Thoracic aorta endothelial cell (primary cell): ENCODE measurements at places on chromosomes 12 and 14. TPM values are rescaled to one million over a fixed set of nuclear protein-coding genes. Genes with fewer than 3 reads are reported as not detected.

GRIP1 gene
- 0.07 and 0.53 TPM in 2 replicates for total RNA-seq

PIWIL1 gene
- total RNA-seq = not detected in 2 replicates

BRAP gene
- 22.1 and 24.3 TPM in 2 replicates for total RNA-seq

LRTM2 gene
- not detected in 2 replicates for total RNA-seq

GDF11 gene
- total RNA-seq = 4.5 and 8.6 TPM in 2 replicates

CARMIL3 gene
- 0.14 TPM in 1 of 2 replicates, not detected in the other for total RNA-seq

GLS2 gene
- 0.13 and 0.22 TPM in 2 replicates for total RNA-seq

SSPN gene
- total RNA-seq = 0.50 and 0.66 TPM in 2 replicates

ATL1 gene
- 1.2 and 2.5 TPM in 2 replicates for total RNA-seq

ADAMTS20 gene
- not detected in 2 replicates for total RNA-seq

KCNMB4 gene
- 1.8 and 1.9 TPM in 2 replicates for total RNA-seq

PFDN5 gene
- 237 and 315 TPM in 2 replicates for total RNA-seq

POC1B gene
- total RNA-seq = 33.6 and 40.6 TPM in 2 replicates

REC8 gene
- total RNA-seq = 2.3 and 8.1 TPM in 2 replicates

FAM186B gene
- total RNA-seq = 0.27 and 0.43 TPM in 2 replicates

NANOG gene
- total RNA-seq = not detected in 2 replicates

ULK1 gene
- total RNA-seq = 6.9 and 8.8 TPM in 2 replicates

MEG3 gene
- 12.7 and 29.7 TPM in 2 replicates for total RNA-seq

ZFYVE1 gene
- 21.1 and 25.5 TPM in 2 replicates for total RNA-seq

CCDC196 gene
- not detected in 2 replicates for total RNA-seq

CLEC4D gene
- not detected in 2 replicates for total RNA-seq

ASIC1 gene
- 0.27 and 1.1 TPM in 2 replicates for total RNA-seq

MGST1 gene
- total RNA-seq = 41.6 and 137 TPM in 2 replicates

PRB3 gene
- total RNA-seq = not detected in 2 replicates

TMEM119 gene
- total RNA-seq = not detected in 2 replicates

PPP1R13B gene
- 16.5 and 28.4 TPM in 2 replicates for total RNA-seq

FAM161B gene
- 2.3 and 2.9 TPM in 2 replicates for total RNA-seq

NPFF gene
- total RNA-seq = not detected in 2 replicates

LRP1-AS gene
- total RNA-seq = not detected in 2 replicates

KRT72 gene
- total RNA-seq = not detected in 2 replicates

RPL10L gene
- not detected in 2 replicates for total RNA-seq

RND1 gene
- 0.57 and 1.5 TPM in 2 replicates for total RNA-seq

CDC42BPB gene
- total RNA-seq = 148 and 153 TPM in 2 replicates

TAS2R31 gene
- 12.5 and 12.6 TPM in 2 replicates for total RNA-seq

BCL11B gene
- total RNA-seq = under 0.01 and 0.27 TPM in 2 replicates

P3H3 gene
- total RNA-seq = 56.1 and 68.3 TPM in 2 replicates

CLEC2B gene
- 24.6 and 79.1 TPM in 2 replicates for total RNA-seq

AICDA gene
- total RNA-seq = not detected in 2 replicates

USP44 gene
- 0.27 and 1.7 TPM in 2 replicates for total RNA-seq

PIANP gene
- 0.13 TPM in 1 of 2 replicates, not detected in the other for total RNA-seq

LYZ gene
- total RNA-seq = not detected in 2 replicates

PTPRR gene
- total RNA-seq = 0.86 and 2.1 TPM in 2 replicates

KLHL33 gene
- not detected in 2 replicates for total RNA-seq

LGR5 gene
- not detected in 2 replicates for total RNA-seq
